ENCODE measurements at places on chromosomes 1 and 21. TPM values are rescaled to one million over a fixed set of nuclear protein-coding genes. Genes with fewer than 3 reads are reported as not detected.

DNA sequence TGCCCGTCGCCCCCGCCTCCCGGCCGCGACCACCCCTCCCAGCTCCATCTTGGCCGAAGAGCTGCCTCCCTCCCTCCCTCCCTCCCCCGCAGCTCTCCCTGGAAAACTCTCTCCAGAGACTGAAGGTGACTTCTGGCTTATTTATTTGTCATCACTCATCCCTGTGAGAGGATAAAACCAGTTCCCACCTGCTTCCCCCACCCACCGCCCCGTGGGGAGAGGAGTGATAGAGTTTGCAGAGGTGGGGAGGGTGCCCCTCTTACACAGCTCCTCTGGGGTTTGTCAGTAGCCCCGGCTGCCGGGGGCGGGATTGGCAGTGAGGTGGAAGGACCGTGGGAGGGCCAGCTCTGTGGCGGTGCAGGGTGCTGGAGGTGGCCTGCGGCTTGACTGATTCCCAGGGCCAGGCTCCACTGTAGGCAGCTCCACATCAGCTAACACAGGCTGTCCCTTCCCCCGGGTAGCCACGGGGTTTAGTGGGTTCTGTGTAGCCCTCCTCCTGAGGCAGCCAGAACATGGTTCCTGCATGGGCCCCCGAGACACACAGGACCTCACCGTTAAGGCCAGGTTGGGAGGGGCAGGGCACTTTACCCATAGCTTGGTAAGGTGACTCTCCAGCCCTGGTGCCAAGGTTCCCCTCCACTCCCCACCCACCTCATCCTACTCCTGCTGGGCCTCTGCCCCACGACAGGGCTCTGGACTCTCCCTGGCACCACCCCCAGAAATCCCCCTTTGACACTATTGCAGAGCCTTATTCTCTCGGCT, 62.2 kb downstream of the ELK4 start:
- DNase-seq, result peak; percentile 84

The NUCKS1 gene
- 102 TPM for total RNA-seq

The COA6 gene
- 28.0 TPM for total RNA-seq

DNA sequence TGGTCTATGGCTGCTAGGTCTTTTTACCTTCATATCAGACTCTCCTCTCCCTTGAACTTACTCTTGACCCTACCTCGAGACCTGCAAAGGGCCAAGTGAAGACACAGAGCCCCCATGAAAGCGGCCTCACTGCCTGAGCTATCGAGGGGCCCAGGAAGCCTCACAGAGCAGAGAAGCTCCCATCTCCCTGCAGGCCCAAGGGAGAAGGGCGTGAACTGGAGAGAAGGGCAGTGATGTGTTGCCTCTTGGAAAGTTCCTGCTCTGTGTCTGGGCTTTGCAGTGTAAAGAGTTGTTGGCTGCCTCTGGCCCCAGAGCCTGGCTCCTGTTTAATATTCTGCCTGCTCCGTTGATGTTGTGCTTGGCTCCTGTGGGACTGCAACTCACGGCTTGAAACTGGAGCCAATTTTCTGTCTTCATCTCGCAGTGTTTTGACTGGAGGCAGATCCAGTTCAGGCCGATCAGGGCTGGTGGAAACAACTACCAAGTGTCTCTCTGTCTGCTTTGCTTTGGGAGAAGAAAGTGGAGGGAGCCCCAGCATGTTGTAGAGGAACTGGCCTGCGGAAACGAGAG, 4.3 kb downstream of the SERTAD4 start:
- DNase-seq, result no peak

- DNase-seq, result no peak
Observed at GRCh38 chr1:90334137-90334536, 339.2 kb downstream of the ZNF326 start.

GRCh38 chr1:147177611-147178380, 5.5 kb upstream of the PRKAB2 start:
- DNase-seq, result no peak

The FCGR3B gene
- 10.9 TPM for total RNA-seq

The SLC16A4 gene
- 7.2 TPM for total RNA-seq

DNA sequence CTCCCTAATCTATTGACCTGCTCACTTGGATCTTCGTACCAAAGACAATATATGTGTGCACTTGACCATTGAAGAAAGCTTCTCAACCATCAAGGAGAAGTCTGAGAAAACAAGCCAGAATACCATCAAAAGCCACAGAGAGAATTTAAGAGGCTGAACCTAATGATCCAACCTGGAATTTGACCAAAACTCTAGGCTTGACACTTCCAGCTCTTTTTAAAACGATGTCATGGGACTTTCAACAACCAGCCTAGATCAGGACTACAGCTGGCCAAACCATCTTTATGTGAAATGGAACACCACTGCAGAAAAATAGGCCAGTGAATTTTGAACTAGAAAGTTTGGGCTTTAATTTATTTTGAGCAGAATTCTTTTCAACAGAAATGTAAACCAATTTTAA, 444.4 kb downstream of the LTN1 start:
- no peak for DNase-seq

Data from mesenteric fat pad (tissue), 1 donor.